ENCODE measurements at places on chromosomes 1 and 21.

DNA sequence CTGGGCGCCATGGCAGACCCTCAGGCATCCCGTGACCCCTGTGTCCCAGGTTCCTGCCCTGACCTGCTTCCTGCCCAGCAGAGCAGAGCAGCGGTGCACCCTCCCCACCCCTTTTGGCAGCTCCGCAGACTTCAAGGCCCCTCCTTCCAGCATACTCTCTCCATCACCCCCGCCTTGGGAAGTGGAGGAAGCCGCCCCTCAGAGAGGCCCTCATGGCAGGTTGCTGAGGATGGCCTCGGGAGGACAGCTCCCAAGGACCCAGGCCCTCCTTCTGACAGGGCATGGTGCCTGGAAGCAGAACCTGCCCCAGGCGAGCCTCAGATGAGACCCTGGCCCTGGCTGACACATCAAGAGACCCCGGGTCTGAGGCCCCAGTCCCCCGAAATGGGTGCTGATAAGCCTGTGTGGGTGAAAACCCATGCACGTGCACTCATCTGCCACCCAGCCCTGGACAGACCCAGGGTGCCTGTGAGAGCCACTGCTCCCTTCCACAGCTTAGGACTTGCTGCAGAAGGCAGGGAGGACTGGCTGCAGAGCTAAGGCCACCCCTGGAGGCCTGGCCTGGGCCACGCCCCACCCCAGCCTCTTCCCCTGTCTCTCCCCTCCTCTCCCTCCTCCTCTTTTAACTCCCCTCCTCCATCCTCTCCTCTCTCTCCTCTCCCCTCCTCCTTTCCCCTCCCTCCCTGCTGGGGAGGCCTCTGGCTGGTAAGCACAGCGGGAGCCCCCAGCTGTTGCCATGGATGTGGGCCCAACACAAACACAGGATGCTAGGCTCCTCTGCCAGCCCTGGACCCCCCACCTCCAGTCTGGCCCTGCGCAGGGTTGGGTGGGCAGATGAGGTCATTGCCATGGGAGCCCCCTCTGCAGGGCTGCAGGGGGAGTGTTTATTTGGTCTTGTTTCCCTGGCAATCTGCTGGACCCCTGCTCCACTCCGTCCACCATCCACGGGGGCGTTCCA is 33.7 kb downstream of the WNT9A start:
- no peak for DNase-seq

GRCh38 chr1:198660341-198661261 is 21.8 kb downstream of the PTPRC start:
- DNase-seq = no peak

DNA sequence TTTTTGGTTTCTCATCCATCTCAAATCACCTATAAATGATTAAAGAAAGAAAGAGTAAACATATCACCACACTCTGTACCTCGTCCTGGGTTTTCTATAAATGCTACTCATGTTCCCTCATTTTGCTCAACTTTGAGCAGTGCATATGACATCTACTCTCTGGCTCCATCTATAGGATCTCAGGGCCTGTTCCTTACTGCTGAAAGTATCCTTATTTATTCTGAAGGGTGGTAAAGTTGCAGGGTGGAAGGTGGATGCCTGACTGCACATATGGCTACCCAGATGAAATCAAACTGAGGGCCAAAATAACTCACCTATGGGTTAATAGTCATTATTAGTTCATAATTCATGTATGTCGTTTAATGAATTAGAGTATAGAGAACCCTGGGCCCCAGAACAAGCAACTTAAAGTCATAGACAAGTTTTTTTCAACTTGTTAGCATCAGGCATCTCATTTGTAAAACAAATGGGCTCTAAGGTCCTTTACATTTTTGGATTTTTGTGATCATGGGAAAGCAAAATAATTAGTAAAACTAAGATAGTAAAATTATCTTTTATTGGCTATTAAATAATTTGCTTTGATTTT is 46.5 kb downstream of the NCF2 start:
- peak; percentile 36 for DNase-seq

- DNase-seq = no peak
These were observed 2.6 kb downstream of the IRF2BP2 start for GRCh38 chr1:234607109-234608024.

- peak; percentile 94 for DNase-seq
These were observed 11.9 kb upstream of the CLDN8 start for GRCh38 chr21:30227633-30228404.

DNA sequence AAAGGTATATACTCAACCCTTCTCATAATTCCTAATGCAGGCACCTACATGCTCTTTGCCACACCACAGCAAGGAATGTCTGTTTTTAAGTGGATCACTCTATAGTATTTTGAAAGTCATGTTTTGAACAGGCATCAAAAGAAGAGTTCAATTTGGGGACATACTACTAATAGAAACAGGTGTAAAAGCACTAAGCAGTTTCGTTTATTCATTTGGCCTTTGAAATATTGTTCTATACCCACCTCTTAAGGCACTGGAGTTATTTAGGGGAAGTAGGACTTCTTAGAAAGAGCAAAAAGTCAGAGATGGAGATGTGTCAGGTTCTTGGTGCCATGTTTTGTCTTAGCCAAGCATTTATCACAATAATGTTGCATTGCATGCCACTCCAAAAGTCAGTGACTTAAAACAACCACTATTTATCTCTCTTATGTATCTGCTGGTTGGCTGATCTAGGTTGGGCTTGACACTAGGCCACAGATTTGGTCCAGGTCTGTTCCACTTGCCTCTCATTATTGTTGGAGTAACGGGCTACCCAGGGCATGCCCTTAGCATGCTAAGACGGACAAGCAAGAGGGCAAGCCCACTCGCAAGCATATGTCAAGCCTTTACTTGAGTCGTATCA is 107.5 kb downstream of the RGL1 start:
- DNase-seq = no peak

GRCh38 chr1:228735871-228736586 is 750 bp downstream of the RHOU start:
- no peak for DNase-seq

DNA sequence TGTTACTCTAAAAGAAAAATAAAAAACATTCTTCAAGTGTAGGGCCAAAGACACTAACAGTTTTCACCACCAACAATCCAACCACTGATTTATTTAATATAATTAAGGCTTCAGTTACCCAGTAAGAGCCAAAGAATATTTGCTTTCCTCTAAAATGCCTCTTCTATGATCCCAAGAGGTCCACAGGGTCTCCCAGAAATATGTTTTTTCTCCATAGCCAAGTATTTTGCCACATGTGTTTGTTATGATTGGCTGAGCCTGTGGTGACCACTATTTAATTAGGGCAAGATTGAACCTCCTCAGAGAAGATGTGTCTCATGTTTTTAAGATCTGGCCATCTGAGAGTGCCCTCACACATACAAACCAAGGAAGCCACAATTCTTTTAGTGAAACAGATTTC is 135.9 kb downstream of the TPR start:
- peak; percentile 54 for DNase-seq

- DNase-seq = no peak
These were observed 20.0 kb downstream of the ZBTB40 start for GRCh38 chr1:22471610-22472009.

- no peak for DNase-seq
These were observed 9.2 kb upstream of the TNNI1 start for GRCh38 chr1:201430776-201431175.

GRCh38 chr21:38488640-38489270 is 9.5 kb downstream of the ERG start:
- no peak for DNase-seq

GRCh38 chr1:36492491-36492890 is 9.8 kb upstream of the CSF3R start:
- no peak for DNase-seq

DNA sequence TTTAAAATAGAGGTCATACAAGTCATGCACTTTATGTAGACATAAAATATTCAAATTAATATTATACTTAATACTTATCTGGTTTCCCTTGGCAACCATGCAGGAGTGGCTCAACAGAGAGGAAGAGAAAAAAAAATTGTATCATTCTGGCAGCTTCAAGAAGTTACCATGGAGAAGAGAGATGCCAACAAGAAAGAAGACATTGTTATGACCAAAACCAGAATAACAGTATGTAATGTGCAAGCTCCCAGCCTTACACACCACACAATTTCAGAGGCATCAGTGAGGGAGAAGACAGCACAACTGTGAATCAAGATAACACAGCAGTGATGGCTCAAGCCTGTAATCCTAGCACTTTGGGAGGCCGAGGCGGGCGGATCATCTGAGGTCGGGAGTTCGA is 49.1 kb upstream of the RCOR3 start:
- DNase-seq = no peak

GRCh38 chr1:64228167-64228957 is 24.9 kb downstream of the UBE2U start:
- DNase-seq = no peak

GRCh38 chr1:8061210-8061609 is 35.1 kb upstream of the ERRFI1 start:
- DNase-seq = peak; percentile 82

- DNase-seq = no peak
These were observed 446.8 kb downstream of the PLPP3 start for GRCh38 chr1:56132520-56132919.

DNA sequence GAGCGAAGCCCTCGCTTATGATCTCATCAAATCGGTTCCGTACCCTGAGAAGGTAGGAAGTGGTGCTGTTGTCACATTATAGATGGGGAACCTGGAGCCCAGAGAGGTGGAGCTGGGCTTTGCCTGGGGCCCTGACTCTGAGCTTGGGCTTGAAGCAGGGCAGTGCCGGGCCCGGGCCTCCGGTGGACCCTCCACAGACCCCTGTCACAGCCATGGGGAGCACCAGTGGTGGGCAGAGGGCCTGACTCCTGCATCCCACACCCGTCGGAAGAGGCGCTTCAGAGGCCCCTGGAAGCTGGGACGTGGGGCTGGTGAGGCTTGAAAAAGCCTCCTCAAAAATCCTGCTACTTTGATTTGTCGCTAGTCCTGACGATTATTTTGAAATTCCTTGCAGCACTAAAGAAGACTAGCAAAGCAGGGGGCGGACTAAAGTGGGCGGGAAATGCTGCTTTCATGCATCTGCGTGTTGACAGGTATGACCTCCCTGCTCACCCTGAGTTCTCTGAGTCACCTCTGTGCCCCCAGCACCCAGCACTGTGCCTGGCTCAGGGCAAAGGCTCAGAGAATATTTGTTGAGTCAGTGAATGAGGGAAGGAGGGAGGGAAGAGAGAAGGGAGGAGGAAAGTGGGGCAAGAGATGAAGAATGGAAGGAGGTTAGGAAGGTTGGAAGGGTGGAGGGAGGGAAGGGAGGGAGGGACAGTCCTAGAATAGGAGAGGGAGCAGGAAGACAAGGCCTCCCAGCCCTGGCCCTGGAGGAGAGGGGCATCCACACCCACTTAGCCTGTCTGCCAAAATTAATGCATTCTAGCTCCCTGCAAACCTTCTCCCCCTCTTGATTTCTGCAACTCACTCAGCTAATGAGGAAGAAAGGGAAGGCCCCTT is 262.8 kb upstream of the VAMP3 start:
- no peak for DNase-seq

- DNase-seq = no peak
These were observed 38.2 kb downstream of the RABGAP1L start for GRCh38 chr1:174197547-174197946.

DNA sequence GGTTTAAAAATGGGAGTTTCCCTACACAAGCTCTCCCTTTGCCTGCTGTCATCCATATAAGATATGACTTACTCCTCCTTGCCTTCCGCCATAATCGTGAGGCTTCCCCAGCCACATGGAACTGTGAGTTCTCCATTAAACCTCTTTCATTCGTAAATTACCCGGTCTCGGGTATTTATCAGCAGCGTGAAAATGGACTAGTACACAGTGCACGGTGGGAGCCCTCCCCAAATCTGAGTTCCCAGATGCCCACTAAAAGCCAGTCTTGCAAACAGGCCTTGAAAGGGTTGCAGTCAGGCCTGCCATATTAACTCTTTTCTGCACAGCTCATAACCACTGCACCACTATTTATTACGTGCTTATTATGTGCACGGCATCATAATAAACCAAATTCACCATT is 400.9 kb downstream of the PRDM2 start:
- DNase-seq = no peak

- no peak for DNase-seq
These were observed 13.5 kb upstream of the OR2G2 start for GRCh38 chr1:247574664-247575063.

DNA sequence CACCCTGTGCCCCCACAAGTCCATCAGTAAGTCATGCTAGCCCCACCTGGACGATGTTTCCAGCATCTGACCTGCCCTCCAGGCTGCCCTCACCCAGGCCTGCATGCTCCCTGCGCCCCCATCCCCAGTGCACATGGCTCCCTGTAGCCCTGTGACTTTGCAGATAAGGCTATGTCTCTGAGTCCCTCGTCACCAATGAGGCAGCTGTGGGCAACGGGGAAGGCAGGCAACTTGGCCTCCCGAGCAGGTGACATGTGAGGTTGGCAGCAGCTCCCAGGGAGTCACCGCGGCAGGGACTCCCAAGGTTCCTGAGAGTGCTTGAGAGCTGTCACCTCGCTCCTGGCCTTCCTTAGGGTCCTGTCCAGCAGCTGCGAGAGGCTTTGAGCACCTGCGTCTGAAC is 32.4 kb upstream of the AGPAT3 start:
- no peak for DNase-seq

- no peak for DNase-seq
These were observed 8.6 kb downstream of the KCNC4 start for GRCh38 chr1:110218739-110219138.

- no peak for DNase-seq
These were observed 24.7 kb downstream of the CAPZB start for GRCh38 chr1:19460535-19461219.

DNA sequence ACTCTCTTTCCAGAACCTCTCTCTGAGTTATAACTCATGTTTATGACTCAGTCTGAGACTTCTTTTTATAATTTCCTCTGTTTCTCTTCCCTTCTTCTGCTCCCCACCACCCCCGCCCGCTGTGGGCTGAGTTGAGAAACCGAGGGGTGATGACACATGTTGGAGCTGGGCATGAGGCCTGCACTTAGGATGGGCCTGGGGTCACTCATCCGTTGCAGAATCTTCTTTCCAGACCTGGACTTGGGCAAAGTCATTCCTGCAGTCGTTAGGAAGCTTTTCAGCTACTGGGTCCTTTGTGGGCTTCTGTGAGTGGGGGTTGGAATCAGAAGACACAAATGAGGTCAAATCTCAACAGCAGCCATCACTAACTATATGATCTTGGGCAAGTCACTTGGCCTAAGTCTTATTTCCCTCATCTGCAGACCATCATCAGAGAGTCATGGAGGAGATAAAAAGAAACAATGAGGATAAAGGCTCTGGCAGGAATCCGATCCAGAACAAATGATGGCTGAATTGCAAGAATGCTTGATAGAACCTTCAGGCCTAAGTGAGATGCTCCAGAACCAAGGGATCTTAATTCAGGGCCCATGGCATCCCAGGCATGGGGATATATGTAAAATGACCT is 53.4 kb downstream of the RPS6KA1 start:
- DNase-seq = no peak

GRCh38 chr1:167722870-167723251 is 1.1 kb downstream of the MPZL1 start:
- no peak for DNase-seq

DNA sequence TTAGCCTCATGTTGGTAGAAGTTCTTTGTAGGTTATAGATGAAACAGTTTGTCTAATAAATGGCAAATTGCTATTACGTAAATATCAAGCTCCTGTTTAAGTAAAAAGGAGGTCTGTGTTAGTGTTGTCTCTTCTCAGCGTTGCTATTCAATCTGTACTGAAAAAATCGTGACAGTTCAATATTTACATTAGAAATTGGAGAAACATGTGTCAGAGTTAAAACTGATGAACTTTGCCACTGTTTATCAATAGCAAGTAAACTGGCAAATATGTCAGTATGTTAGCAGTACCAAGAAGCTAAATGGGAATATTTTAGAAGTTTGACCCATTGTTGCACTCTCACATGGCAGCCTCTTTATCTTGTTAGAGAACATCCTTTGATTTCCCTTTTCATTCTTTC is 218.5 kb downstream of the GPR52 start:
- no peak for DNase-seq

Measured in fibroblast of skin of left quadriceps (primary cell).